ENCODE measurements at places on chromosomes 7 and 10.

- no peak for DNase-seq
Observed at GRCh38 chr10:5576154-5576748, 51.5 kb downstream of the CALML3 start.

DNA sequence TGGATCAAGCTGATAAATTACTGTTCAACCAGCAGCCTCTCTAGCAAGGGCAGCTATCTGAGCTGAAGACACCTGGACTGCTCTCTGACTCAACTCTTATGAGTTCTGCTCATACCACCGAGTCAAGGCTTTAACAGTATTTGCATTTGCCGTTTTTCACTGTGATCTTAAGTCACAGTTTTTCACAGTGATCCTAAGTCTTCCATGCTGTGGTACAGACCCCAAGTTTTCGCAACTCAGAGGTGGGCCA lies 31.3 kb downstream of the PIP4K2A start:
- no peak for DNase-seq

DNA sequence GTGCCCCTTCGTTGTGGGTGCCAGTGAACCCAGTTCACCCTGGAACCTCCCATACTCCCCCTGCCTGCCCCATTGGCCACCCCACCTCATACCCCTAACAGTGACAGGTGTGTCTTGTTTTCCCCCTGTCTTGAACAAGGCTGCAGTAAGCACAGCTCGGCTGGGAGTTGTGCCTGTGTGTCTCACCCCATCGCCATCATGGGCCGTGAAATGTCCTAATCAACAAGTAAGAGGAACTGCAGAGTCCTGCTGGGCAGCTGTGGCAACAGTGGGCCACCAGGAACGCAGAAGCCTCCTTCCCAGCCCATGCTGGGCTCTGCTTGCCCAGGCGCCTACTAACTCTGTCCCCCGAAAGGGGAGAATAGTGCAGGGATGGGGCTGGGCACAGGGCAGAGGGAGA lies 91.6 kb downstream of the C10orf105 start:
- no peak for DNase-seq

DNA sequence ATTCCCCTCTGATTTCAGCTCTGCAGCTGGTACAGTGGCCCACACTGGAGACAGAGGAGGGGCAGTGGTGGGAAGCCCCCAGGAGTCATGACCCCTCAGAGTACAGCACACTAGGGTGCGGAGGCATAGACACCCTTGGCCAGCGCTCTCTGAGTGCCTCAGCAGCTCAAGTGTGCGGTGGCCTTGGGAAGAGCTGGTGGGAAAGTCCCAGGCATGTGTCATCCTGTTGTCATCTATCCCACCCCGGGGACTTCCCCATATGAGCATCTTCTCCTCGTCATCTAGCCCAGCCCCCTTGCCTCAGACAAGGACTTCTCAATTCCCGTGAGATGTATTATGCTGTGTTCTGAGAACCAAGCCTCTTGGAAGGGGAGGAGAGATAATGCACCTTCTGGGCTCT lies 15.6 kb upstream of the PPIF start:
- no peak for DNase-seq

DNA sequence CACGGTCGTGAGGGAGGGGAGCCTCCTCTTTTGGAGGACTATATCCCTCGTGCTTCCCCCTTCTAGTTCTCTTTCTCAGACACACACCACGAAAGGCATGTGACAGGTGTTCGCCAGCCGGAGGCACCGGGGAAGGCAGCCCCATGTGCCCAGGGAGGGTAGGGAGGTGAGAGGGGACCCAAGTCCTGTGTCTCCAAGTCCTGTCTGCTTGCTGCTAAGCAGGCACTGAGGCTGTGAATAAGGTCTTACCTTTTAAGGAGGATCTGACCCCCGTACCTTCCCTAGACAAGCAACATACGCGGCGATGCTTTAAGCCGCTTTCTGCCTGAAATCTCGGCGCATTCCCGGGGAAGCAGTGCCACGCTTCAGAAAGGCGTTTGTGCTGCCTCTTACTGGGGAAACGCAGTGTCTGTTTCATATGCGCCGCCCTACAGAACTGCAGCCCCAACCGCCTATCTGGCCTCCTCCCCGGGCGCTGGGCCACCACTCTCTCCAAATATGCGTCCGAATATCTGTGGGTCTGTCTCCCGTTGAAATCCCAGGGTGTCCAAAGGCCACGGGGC lies 770 bp downstream of the PLXNA4 start:
- DNase-seq = peak; percentile 32

- DNase-seq = no peak
Observed at GRCh38 chr7:6648815-6649104, 11.6 kb downstream of the ZNF316 start.

DNA sequence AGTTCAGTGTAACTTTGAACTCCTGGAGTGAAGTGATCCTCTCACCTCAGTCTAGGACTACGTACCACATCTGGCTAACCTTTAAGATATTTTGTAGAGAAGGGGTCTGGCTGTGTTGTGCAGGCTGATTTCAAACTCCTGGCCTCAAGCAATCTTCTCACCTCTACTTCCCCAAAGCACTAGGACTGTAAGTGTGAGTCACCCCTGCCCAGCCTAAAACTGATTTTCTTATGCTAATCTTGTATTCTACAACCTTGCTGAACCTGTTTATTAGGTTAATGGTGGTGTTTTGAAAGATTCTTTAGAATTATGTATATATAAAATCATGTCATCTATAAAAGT lies 58.0 kb downstream of the LCOR start:
- no peak for DNase-seq

DNA sequence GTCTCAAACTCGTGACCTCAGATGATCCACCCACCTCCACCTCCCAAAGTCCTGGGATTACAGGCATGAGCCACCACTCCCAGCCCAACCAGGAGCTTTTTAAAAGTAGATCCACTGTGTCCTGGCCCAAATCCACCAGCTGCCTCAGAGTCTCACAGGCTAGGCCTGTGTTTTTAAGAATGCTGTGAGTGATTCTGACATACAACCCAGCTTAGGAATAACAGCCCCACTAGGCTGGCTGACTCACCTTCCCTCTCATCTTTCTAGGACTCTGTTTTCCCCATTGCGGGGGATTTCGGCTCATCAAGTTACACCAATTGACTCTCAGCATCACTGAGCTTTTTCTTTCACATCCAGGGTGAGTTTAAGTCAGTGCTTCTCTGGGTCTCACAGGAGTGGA lies 207.6 kb downstream of the SKIDA1 start:
- DNase-seq = peak; percentile 42

GRCh38 chr7:50657341-50657873 lies 92.2 kb upstream of the DDC start:
- no peak for DNase-seq

GRCh38 chr10:111984057-111984456 lies 199.5 kb downstream of the GPAM start:
- DNase-seq = no peak

- no peak for DNase-seq
Observed at GRCh38 chr10:37582237-37582636, 275.2 kb downstream of the ZNF248 start.

DNA sequence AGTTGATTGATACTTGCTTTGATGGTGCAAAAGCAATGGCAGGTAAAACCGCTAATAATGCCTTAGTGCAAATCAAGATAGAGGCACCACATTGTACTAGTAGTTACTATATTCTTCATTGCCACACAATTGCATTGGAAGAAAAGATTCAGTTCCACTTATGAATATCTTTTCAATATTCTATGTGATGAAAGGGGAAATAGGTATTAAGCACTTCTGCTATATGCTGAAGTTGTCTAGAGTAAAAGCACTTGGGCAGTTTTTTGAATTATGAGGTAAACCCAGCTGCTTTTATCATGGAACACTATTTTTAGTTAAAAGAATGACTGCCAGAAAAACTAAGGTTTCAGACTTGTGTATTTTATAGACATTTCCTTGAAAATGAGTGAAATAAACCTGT lies 15.5 kb downstream of the ENTPD7 start:
- no peak for DNase-seq

- peak; percentile 24 for DNase-seq
Observed at GRCh38 chr10:71964098-71964742, at the start of gene CHST3. Gene CHST3, plus strand, starts transcription at chr10:71964395. Its CDS starts 41,448 bp downstream, at chr10:72005843.

- no peak for DNase-seq
Observed at GRCh38 chr10:9860045-9860444, 1157.6 kb upstream of the CELF2 start.

Measured in fibroblast of skin of left biceps (primary cell).